B cell (primary cell): ENCODE measurements at places on chromosomes 11 and 22.

DNA sequence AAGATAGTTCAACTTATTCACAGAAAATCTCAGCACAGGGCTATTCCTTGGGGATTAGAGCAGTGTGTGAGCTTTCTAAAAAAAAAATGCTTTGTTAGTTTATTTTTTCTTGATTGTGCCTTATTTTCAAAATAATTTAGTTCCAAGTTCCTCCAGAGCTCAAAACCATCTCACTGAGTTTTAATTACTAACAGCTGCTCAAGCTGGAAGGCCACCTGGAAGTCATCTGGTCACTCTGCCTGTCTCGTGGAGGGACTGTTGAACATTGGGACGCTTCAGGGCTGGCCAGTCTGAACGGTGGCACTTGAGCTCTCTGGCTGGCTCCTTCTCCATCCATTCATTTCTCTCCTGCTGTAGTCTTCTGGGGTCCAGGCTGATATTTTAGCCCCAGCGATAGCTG lies 4.0 kb downstream of the OR51E1 start:
- no peak for DNase-seq

GRCh38 chr11:102430158-102430836 lies 22.3 kb downstream of the TMEM123 start:
- peak; percentile 67 for DNase-seq

DNA sequence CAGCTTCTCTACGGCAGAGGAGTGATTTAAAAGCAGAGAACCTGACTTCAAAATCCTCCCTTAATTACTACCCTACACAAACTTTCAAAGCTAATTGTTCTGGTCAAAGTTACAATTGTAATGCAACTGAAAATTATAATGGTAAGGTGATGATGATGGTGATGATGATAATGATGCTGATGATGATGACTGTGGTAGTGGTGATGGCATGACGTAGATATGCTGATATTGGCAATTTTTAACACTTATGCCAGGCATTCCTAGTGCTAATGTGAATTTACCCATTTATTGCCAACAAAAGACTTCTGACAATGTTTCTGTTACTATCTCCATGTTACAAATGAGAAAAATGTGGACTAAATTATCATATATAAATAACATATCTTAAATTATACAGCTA lies 1831.1 kb downstream of the LRRC4C start:
- no peak for DNase-seq

DNA sequence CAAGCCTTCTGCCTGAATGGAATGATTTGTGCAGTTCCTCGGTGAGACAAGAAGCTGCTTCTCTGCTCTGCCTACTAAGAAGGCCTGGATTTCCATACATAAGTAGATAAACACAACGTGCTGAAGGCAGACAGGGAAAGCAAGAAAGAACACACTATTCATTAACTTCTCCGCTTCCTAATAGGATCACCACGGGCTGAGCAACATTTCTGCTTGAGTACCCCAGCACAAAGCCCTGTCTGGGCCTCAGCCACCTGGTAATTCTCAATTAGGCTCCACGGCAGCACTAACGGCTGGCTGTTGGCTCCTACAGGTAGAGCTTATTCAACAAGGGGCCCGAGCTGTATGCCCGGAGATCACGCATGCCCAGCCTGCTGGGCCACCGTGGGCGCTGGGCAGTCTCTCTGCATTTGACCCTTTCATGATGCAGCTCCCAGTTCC lies 1156.6 kb downstream of the TBC1D22A start:
- DNase-seq, result no peak

DNA sequence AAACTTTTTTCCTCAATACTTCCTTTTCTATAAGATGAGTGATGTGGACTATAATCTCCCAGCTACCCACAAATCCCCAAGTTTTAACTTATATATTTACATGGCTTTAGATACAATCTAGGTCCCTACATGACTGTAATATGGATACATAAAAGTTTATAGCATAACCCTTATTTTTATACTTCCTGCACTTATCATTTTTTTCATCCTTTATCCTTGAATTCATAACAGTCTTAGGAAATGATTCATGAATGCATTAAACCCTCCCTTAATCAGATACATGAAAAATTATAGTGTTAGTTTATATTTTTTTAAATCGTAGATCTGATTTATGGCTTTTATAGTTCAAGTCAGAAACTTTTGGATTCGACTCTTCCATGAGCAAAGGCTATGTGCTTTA lies 195.8 kb downstream of the MAML2 start:
- no peak for DNase-seq

GRCh38 chr22:21098099-21098671 lies 52.4 kb downstream of the LRRC74B start:
- no peak for DNase-seq

DNA sequence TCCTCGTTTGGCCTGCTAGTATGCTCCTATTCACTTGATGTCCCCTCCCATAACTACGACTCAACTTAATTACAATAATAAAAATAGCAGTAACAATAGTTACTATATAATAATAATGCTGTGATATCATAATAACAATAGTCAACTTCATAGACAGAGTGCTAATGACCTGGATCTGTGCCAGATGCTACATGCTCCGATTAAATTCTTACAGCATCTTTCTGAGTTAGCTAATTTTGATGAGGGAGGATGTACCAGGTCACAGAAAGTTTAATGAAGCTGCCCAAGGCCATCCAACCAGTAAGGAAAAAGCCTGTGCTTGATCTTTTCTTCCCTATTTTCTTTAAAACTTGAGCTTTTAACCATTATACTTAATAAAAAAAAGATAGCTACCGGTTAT lies 413.4 kb upstream of the LRRC4C start:
- no peak for DNase-seq

DNA sequence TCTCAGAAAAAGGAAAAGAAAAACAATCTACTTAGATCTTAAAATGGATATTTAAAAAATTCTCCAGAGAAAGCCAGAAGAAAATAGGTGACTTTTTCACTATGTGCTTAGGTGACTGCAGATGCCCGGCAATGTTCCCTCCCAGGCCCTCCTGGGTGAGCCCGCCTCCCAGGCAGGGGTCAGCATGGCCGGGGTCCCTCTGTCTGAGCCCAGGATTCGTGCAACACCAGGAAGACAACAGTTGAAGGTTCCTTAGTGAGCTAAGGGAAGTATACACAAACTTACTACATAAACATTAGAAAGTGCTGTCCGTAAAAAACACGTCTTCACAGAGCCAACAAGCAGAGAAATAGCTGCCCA lies 11.6 kb downstream of the MAPK8IP2 start:
- DNase-seq, result no peak

GRCh38 chr11:131668500-131669400 lies 298.3 kb downstream of the NTM start:
- peak; percentile 15 for DNase-seq

GRCh38 chr11:130128626-130129025 lies 31.0 kb upstream of the ST14 start:
- no peak for DNase-seq

GRCh38 chr22:32818446-32819115 lies 17.1 kb downstream of the TIMP3 start:
- DNase-seq, result no peak

DNA sequence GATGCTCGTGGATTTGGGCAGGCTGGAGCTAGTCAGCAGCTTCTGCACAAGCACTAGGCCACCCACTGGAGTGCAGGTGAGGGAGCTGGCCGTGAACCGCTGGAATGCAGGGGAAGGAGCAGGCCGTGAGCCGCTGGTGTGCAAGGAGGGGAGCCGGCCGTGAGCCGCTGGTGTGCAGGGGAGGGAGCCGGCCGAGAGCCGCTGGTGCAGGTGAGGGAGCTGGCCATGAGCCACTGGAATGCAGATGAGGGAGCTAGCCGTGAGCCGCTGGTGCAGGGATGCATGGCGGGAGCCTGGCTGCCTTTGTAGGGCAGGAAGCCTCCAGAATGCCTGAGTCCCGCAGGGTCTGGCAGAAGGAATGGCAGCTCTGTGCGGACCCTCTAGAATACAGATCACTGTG lies 4220.0 kb upstream of the OR11H1 start:
- no peak for DNase-seq

GRCh38 chr11:100515087-100515486 lies 172.0 kb upstream of the ARHGAP42 start:
- DNase-seq, result no peak

GRCh38 chr11:128525411-128526243 lies 61.7 kb downstream of the ETS1 start:
- no peak for DNase-seq

DNA sequence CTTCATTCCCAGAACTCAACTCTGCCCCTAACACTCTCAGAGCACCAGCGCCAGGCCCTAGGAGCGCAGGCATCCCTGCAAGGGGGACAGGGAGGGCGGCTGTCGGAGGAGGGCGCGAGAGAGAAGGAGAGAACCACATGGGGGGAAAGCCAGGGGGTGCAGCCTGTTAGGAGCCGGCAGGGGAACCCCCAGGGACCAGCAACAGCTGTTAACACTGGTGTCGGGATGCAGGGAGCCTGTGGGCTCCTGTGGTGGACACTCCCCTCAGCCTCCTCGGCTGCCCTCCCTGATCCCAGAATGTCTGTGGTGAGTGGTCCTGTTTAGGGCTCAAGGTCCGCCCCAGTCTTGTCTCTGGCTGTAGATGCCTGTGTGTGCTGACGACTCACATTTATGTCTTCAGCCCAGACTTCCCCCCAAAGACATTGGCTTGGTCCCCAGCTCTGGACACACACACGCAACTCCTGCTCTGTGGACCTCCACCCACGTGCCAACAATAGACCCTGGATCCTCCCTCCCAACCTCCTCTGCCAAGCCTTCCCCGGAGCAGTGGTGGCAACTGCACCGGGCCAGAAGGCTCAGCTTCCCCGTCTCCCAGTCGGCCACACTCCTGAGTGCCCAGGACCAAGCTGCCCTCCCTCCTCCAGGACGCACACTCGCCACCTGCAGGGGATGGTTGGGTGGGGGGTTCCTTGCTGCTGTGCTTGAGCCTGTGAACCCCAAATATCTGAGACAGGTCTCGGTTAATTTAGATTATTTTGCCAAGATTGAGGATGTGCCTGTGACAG lies 817 bp upstream of the IFITM5 start:
- no peak for DNase-seq

GRCh38 chr11:27388001-27388400 lies 25.0 kb upstream of the CCDC34 start:
- no peak for DNase-seq
